CD4-positive, alpha-beta T cell (primary cell): ENCODE measurements at places on chromosomes 2 and 18. TPM values are rescaled to one million over a fixed set of nuclear protein-coding genes. Genes with fewer than 3 reads are reported as not detected.
A peak's percentile ranks its signal among the peaks of the same experiment; 100 is the strongest.

DNA sequence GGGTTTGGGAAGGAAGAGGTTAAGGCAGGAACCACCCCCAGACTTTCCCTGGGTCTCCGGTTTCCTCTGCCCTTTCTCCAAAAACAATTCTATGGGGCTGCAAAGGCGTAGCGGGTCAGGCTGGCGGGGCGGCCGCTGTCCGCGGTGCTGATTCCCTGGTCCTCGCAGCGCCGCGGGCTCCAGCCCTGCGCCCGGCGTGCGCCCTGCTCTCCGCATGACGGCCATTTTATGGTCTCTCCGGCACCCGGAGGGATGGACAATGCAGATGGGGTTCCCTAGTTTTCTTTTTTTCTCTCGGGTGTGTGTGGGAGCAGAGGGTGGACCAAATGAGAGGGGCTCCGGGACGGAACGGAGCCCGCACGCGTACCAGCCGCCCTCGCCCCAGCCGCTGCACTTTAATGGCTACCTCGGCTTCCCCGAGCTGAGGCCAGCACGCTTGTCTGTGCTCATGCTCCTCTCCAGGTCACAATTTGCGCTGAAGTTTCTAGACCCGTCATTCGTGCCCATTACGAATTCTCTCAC is 1.6 kb downstream of the ST8SIA3 start:
- H3K36me3 ChIP-seq, result no peaks in the 10 kb centered on the region
- H3K27me3 ChIP-seq, result peaks cover 33% of the 10 kb centered on the region
- no peaks in the 10 kb centered on the region for H3K4me1 ChIP-seq
- no peak for DNase-seq
- H3K4me3 ChIP-seq, result no peak overlapping the region

- DNase-seq, result no peak
- H3K4me3 ChIP-seq, result no peak overlapping the region
- H3K36me3 ChIP-seq, result no peaks in the 10 kb centered on the region
- H3K27me3 ChIP-seq, result no peaks in the 10 kb centered on the region
- H3K27ac ChIP-seq, result no peak overlapping the region
- no peaks in the 10 kb centered on the region for H3K4me1 ChIP-seq
Observed at GRCh38 chr18:42545825-42546224, 569.7 kb downstream of the RIT2 start.

Gene CDH2
- not detected for total RNA-seq

Gene NEURL3
- total RNA-seq, result not detected

DNA sequence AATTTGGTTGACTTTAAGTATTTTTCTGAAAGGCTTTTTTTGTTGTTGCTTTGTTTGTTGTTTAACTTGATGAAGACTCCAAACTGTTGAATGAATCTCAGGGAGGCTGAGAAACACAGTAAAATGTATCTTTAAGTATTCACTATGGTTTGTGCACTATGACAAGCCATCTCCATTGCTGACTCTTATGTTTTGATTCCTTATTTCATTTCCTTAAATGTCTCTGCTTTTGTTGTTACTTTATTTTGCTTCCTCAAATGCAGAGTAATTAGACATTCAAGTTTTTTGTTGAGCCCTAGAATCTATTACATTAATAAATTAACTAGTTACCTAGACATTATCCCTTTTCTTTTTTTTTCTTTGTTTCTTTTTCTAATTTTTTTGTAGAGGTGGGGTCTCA is 46.3 kb upstream of the SLC39A10 start:
- no peak overlapping the region for H3K27ac ChIP-seq
- no peaks in the 10 kb centered on the region for H3K27me3 ChIP-seq
- DNase-seq, result no peak
- no peaks in the 10 kb centered on the region for H3K36me3 ChIP-seq
- H3K4me3 ChIP-seq, result no peak overlapping the region

DNA sequence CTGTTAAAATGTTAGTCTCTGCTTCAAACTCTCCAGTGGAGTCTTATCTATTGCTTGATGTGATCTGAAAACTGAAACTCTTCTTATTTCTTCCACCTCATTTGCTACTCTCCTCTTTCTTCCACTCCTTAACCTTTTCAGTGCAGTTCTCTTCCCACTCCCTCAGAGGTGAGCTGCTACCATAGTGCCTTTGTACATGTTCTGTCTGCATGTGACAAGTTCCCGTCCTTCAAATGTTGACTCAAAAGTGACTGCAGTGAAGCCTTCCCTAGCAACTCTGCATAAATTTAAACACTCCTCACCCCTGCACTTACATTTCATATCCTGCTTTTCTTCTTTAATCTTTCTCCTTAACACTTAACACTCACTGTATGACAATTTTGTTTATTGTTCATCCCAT is 12.1 kb downstream of the SGO2 start:
- H3K4me3 ChIP-seq, result no peak overlapping the region
- no peak overlapping the region for H3K27ac ChIP-seq
- no peaks in the 10 kb centered on the region for H3K36me3 ChIP-seq

GRCh38 chr2:42314892-42315468 is 46.0 kb downstream of the COX7A2L start:
- H3K4me1 ChIP-seq, result peaks cover 3% of the 10 kb centered on the region
- H3K36me3 ChIP-seq, result peaks cover 64% of the 10 kb centered on the region
- no peak overlapping the region for H3K4me3 ChIP-seq
- no peak for DNase-seq
- H3K27me3 ChIP-seq, result no peaks in the 10 kb centered on the region
- no peak overlapping the region for H3K27ac ChIP-seq

DNA sequence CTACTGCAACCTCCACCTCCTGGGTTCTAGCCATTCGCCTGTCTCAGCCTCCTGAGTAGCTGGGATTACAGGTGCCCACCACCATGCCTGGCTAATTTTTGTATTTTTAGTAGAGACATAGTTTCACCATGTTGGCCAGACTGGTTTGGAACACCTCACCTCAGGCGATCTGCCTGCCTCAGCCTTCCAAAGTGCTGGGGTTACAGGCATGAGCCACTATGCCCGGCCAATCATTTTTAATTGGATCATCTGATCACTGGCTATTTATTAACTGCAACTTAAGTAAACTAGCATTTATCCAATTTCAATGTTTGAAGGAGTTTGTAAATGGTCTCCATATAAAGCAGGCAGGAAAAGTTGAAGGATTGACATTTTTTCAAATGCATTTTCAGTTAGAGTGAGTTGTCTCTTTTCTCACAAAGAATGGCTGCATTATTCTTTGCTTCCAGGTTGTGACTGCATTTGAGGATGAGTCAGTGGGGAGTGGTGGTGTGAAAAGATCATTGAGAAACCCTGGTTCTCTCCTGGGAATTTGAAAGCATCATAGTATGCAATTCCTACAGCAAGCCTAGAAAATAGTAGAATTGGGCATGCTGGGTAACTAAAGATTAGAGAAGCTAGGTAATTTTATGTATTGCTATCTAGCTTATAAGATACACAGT is 431.1 kb upstream of the ZEB2 start:
- no peaks in the 10 kb centered on the region for H3K36me3 ChIP-seq
- H3K4me3 ChIP-seq, result no peak overlapping the region
- no peak overlapping the region for H3K27ac ChIP-seq
- H3K4me1 ChIP-seq, result no peaks in the 10 kb centered on the region
- H3K27me3 ChIP-seq, result no peaks in the 10 kb centered on the region

Gene NOSTRIN
- 0.92 TPM for total RNA-seq

Gene KIF1A
- not detected for total RNA-seq

Gene SERPINB12
- not detected for total RNA-seq

GRCh38 chr2:112708968-112709367 is 11.9 kb upstream of the NT5DC4 start:
- no peaks in the 10 kb centered on the region for H3K27me3 ChIP-seq
- peak overlapping the region; percentile 12 for H3K27ac ChIP-seq
- DNase-seq, result no peak
- no peaks in the 10 kb centered on the region for H3K36me3 ChIP-seq
- H3K4me3 ChIP-seq, result no peak overlapping the region

- H3K27ac ChIP-seq, result no peak overlapping the region
- H3K4me1 ChIP-seq, result peaks cover 11% of the 10 kb centered on the region
Observed at GRCh38 chr2:196073521-196073920, 4.9 kb upstream of the DNAH7 start.

DNA sequence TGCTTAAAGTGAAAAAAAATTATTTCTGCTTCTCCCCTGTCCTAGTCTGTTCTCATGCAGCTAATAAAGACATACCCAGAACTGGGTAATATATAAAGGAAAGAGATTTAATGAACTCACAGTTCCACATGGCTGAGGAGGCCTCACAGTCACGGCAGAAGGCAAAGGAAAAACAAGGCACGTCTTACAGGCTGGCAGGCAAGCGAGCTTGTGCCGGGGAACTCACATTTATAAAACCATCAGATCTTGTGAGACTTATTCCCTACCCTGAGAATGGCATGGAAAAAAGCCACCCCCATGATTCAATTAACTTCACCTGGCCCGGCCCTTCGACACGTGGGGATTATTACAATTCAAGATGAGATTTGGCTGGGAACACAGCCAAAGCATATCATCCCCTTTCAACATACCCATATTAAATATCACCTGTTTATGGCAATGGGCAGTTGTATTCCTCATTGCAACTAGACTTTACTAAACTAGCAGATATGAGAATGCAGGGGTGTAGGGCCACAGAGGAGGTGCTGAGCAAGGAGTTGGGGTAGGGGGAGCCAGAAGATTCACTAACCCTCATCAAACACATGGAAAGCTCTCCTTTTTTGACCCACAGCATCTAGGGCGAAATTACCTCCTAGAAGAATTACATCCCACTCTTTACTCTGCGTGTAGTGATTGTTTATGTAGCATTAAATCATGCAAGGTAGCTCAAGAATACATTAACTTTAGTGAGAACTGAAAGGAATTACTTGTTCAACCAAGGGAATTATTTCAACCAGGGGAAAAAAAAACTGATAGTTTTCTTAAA is 183.3 kb upstream of the DOK6 start:
- no peak overlapping the region for H3K27ac ChIP-seq
- H3K36me3 ChIP-seq, result no peaks in the 10 kb centered on the region
- no peaks in the 10 kb centered on the region for H3K4me1 ChIP-seq
- H3K27me3 ChIP-seq, result no peaks in the 10 kb centered on the region
- no peak overlapping the region for H3K4me3 ChIP-seq

Gene SP9
- not detected for total RNA-seq

Gene CCDC148
- not detected for total RNA-seq

DNA sequence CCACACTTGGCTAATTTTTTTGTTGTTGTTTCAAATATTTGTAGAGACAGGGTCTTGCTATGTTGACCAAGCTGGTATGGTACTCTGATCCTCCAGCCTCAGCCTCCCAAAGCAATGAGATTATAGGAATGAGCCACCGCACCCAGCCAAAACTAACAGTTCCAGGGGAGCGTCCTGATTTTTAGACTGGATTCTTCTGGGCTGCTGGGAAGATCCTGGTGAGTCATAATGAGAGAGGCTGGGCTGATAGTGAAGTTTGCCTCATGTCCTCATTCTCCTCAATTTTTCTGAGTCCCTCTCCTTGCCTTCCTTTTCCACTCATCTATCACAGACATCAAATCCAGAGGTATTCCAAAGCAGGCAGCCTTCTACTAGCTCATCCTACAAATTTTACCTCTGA is 81.3 kb downstream of the VSNL1 start:
- H3K4me1 ChIP-seq, result no peaks in the 10 kb centered on the region
- H3K36me3 ChIP-seq, result no peaks in the 10 kb centered on the region
- H3K27ac ChIP-seq, result no peak overlapping the region
- no peaks in the 10 kb centered on the region for H3K27me3 ChIP-seq
- DNase-seq, result no peak
- H3K4me3 ChIP-seq, result no peak overlapping the region
